ENCODE measurements at places on chromosomes 4 and X.

GRCh38 chr4:156497486-156497885, 474.1 kb downstream of the PDGFC start:
- DNase-seq, result no peak

- no peak for DNase-seq
These were observed 7.1 kb downstream of the FRMPD4 start for GRCh38 chrX:12145402-12145801.

DNA sequence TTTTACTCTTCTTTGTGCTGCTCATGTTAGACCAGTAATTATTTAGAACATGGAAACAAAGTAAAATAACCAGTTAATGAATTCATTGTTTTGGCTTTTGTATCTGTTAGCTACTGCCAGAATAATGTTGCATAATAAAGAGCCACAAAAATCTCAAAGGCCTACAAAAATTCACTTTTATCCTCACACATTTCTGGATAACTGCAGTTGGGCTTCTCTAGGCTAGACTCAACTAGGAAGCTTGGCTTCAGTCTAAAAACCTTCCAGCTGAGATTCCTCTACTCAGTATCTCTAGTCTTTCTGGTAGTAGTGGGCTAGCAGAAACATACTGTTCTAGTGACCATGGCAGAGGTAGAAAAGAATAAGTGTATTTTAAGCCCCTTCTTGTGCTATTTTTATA, 73.0 kb downstream of the FAT4 start:
- no peak for DNase-seq

- DNase-seq, result no peak
These were observed 67.1 kb downstream of the PRDM5 start for GRCh38 chr4:120855307-120856001.

DNA sequence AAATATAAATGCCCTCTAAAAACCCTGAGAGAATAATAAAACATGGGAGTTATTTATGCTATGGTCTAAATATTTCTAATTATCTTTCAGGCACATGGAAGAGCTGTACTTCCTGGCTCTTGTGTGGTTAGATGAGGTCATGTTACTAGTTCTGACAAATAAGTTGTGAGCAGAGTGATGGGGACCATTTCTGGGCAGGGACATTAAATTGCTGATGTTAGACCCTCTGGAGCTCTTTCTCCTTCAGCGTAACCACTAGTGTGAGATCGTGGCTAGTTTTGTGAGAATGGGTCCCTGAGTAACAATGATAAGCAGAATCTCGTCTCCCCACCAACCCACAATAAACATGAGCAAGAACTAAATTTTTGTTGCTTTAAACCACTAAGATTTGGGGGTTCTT, 108.0 kb downstream of the MAML3 start:
- no peak for DNase-seq

GRCh38 chr4:79174490-79175252, 151.2 kb downstream of the NAA11 start:
- no peak for DNase-seq

DNA sequence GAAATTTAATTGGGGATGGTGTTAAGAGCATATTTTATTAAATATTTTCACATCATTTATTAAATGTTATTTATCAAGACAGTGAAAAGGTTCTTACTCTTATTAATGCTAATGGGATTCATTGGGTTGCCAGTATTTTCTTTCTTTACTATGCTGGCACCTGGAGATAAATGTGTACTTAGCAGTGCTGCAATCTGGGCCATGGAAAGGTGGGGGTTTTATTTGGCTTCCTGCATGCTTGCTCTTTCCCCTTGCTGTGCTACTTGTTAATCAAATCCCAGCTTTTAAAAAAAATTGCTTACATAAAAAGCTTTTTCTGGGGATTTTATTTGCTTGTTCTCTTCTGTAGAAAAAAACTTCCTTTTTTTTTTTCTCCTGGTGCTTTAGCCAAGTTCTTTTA, 48.3 kb downstream of the ZAR1 start:
- DNase-seq, result no peak

DNA sequence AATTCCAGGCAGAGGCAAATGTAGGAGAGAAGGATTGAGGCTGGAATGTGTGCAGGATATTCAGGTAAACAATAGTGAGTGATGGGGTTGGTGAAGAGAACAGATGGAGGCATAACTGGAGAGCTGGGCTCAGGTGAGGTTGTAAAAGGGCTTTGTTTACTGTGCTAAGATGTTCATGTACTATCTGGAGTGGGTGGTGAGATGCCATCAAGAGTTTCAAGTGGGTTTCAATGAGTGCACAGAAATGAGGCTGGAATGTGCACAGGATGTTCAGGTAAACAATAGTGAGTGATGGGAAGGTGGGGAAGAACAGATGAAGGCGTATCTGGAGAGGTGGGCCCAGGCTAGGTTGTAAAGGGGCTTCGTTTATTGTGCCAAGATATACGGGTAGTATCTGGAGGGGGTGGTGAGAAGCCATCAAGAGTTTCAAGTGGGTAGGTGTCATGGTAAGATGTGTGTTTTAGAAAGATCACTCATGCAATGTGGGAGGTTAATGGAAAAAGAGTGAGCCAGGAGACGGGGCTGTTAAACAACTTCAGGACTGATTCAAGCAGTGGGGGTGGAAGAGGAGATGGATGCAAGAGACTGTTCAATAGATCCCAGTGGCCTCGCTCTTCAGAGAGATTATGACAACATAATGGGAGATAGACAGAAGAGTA, 25.4 kb upstream of the NMU start:
- DNase-seq, result no peak

GRCh38 chr4:102259081-102259480, 86.2 kb downstream of the SLC39A8 start:
- DNase-seq, result no peak

DNA sequence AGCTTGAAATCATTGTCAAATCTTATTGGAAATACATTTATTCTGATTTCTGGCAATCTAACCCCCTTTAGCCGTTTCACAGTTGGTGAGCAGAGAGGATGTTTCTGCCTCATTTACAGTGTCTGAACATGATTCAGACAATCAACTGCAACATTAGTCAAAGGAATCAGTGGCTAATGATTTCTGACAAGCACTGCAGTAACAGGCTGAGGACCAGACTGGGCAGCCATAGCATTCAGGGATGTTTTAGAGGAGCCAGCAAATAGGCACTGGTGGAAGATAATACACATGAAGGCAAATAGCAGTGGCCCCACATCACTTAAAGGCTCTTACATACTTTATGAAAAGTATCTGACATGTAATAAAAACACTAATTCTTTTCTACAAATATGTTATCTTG, 102.8 kb downstream of the TTC29 start:
- DNase-seq, result no peak

DNA sequence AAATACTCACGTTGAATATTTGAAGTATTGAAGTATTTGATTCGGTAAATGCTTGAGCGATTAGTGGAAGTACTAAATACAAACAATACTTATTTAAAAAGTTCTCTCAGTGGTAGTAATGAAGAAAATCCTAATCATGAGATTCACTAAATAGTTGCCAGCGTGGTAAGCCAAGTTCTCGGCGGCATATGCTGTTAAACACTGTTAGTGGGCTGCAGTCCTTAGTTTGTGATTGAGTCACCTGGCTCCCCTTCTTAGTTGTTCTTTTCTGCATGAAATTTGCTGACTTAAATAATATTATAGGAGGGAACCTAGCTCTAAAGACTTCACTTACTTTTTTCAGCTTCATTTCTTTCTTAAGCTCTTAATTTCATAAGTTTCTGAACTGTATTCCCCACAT, 51.4 kb downstream of the STIM2 start:
- no peak for DNase-seq

GRCh38 chr4:82248903-82249632, 124.7 kb downstream of the HNRNPD start:
- DNase-seq, result no peak

- DNase-seq, result no peak
These were observed 40.7 kb downstream of the FANCB start for GRCh38 chrX:14832151-14832550.

DNA sequence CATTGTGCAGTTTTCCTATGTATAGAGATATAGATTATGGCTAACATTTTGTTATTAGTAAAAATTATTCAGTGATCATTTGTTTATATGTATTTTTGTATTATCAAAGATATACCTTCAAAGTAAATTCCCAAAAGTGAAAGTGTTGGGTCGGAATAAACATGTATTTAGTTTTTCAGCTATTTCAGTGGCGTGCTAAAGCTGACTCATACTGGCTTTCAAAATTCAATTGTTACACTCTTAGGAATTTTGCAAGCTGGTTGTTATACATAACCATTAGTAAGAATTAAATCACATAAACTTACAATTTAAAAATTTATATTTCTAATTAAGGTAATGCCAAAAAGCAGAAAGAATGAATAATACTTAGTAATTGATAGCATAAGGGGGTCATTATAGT, 288.4 kb upstream of the NRK start:
- DNase-seq, result no peak

GRCh38 chr4:39524161-39524957, 2.9 kb downstream of the UGDH start:
- DNase-seq, result no peak

DNA sequence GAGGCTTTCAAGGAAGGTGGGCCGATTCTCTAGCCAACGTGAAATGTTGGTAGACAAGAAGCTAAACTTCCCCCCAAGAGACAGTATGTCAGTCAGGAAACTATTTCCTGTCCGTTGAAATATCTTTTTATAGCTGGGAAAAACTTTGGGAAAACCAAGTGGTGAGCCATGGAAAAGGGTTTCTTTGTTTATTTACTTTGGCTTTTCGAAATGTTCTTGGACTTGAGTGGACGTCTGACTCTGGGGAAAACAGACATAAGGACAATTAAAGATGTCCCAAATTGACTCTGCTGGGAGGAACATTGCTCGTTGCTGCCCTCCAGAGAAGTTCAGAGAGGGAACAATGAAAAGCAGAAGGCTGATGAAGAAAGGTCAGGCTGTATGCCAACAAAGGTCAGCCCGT, 295.4 kb downstream of the RAPGEF2 start:
- DNase-seq, result no peak

GRCh38 chr4:15149839-15150592, 147.7 kb downstream of the CPEB2 start:
- DNase-seq, result no peak

- no peak for DNase-seq
These were observed 128.9 kb downstream of the REELD1 start for GRCh38 chr4:146343199-146343598.
